ENCODE measurements at places on chromosomes 7 and 10. TPM values are rescaled to one million over a fixed set of nuclear protein-coding genes. Genes with fewer than 3 reads are reported as not detected.

The CRYGN gene
- total RNA-seq = not detected

DNA sequence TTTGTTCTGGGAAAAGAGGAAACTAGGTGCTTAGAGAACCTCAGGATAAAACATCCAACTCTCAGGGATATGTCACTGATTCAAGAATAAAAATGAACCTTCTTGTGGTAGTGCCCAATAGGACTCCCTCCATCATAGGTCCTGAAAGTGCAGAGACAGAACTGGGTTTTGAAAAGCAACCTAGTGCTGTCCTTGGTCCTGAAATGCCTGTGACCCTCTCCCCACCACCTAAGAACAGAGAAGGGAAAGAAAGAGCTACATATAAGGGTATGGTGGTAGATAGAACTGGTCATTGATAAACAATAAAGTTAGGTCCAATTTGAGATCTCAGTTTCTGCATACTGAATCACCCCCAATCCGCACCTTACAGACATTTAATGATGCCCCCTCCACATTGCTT is 953.3 kb downstream of the XPNPEP1 start:
- DNase-seq = no peak

DNA sequence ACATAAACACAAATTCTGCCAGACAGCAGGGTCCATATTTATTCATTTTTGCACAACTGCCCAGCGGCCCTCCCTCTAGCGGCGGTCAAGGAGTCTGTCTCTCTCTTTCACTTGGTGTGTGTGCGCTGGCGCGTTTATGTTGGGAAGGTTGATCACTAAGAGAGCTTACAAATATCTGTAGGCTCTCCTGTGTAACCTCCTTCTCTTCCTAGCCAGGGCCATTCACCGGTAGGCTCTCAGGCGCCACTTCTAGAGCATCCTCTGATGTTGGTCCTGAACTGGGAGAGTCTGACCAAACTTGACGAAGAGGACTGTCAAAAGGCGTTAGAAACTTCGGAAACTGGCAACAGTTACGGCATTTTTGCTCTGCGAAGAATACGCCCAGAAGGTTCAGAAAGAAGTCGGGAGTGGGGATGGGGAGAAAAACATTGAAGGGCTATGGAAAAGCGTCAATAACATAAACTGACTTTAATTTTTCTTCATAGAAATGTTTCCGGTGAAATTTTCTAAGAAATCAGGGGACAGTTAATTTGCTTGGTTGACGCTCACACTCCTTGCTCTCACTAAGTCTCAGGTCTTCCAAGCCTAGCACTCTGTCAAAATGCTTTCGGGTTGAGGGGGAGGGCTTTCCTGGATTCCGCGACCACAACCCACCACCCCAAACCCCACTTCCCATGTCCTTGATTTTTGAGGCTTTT is 731.1 kb downstream of the ZWINT start:
- DNase-seq = no peak

The PDZD8 gene
- 54.2 TPM for total RNA-seq

The OR6B1 gene
- total RNA-seq = not detected

The SLC18A3 gene
- not detected for total RNA-seq

GRCh38 chr7:11170175-11170574 is 196.5 kb downstream of the PHF14 start:
- no peak for DNase-seq

DNA sequence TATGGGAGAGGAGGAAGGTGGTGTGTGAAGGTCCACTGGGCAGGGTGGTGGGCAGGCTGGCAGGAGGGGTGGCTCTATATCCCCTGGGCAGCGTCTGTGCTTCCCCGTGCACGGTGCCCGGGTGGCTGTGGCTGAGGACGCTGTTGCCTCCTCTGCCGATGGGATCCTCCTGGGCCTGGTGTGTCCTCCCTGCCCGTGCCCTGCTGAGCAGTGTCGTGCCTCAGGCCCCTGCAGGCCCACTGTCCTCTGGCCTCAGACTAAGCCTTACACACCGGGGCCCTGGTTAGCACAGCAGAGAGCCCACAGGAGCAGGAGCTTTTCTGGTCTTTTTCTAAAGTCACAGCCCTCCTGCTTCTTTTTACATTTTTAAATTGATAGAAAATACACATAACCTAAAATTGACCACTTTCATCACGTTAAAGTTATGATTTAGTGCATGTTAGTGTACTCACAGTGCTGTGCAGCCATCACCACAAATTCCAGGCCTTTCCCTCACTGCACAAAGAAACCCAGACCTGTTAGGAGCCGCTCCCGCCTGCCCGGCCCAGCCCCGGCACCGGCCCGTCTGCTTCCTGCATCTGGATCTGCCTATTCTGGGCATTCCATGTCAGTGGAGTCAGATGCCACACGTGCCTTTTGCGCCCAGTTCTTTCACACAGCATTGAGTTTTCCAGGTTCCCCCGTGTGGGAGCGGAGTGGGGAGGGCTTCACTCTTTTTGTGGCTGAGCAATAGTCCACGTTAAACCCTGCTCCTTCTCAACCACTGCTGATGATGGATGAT is 19.4 kb downstream of the PFKFB3 start:
- DNase-seq = no peak

DNA sequence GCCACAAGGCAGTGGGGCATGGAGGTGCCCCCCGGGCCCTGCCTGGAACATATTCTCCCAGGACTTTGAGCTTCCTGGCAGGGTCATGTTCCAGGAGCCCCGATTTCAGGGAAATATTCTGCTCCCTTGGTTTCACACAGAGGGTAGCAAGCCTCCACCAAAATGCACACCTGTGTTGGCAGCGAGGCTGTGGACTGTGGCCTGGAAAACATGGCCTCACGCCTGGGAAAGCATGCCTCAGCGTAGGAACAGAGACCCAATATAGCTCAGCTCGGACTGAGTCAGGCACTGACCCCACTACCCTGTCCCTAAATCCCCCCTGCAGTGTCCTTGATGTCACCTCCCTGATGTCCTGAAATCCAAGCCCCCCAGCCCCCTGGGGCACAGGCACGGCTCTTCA is 92.0 kb downstream of the KCNMA1 start:
- no peak for DNase-seq

GRCh38 chr10:121497513-121498470 is 100.5 kb downstream of the FGFR2 start:
- DNase-seq = no peak

- no peak for DNase-seq
Measured at GRCh38 chr10:3698312-3698711, 86.7 kb downstream of the KLF6 start.

The PPP1R9A gene
- 48.9 TPM for total RNA-seq

- no peak for DNase-seq
Measured at GRCh38 chr7:16891874-16892643, 10.3 kb upstream of the AGR3 start.

GRCh38 chr10:4307910-4308309 is 518.1 kb upstream of the AKR1E2 start:
- no peak for DNase-seq

DNA sequence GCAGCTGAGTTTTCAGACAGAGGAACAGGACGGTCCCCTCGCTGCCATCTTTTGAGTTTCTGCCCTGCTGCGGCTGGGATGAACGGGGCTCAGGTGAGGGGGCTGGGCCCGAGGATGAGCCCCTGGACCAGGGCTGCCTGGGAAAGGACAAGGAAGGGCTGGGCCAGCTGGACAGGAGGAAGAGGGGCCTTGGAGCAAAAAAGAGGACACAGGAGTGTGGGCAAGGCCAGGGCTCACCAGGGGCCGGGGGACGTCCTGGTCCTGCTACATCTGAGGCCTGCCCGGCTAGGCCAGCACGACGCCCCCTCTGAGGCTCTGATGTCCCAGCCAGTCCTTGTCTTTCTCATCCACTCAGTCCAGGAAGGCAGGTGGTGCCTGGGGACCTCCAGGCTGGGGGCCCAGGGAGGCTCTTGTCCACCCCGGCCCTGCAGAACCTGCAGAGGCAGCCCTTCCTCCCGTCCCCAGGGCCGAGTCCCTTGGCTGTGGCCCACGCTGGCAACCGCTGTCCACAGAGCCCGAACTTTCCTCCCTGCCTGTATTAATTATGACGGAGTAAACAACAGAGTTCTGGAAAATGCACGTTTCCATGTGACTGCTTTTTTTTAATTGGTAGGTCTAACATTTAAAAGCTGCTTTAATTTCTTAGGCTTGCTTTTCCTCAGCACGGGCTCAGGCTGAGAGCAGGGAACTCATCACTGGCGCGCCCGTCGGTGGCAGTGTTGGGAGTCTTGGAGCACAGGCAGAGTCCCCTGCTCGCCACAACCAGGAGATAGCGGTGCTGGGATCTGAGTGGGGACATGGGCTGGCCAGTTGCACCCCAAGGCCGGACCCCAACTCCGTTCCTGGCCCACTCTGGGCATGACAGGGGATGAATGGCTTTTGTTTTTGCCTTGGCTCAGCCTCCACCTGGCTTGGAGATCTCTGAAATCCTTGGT is 187.7 kb downstream of the ELFN1 start:
- DNase-seq = no peak

The RGR gene
- not detected for total RNA-seq

The ANAPC16 gene
- 126 TPM for total RNA-seq

GRCh38 chr7:152462995-152463708 is 27.3 kb upstream of the KMT2C start:
- DNase-seq = no peak

GRCh38 chr7:158309868-158310763 is 277.5 kb downstream of the PTPRN2 start:
- DNase-seq = no peak

- DNase-seq = no peak
Measured at GRCh38 chr7:32023376-32023775, 46.8 kb downstream of the PDE1C start.

DNA sequence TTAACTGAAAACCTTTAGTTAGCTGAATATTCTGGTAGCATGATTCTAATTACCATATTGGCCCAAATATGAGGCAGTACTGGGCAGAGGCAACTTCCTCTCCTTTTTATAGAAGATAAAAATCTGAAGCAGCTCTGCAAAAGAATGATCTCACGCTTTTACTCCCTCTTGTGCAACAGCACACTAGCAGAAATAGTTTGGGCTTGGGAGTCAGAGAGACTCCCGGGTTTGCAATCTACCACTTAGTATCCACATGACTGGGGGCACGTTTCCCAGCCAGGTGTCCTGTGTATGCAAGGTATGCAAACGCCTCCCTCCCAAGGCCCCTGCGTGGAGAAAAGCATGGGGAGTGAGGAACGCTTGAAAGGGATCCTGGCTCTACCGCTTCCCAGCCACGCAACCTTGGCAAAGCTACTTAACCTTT is 47.2 kb upstream of the RHEB start:
- DNase-seq = no peak
